ENCODE measurements at places on chromosomes 11 and 22.
A peak's percentile ranks its signal among the peaks of the same experiment; 100 is the strongest.

DNA sequence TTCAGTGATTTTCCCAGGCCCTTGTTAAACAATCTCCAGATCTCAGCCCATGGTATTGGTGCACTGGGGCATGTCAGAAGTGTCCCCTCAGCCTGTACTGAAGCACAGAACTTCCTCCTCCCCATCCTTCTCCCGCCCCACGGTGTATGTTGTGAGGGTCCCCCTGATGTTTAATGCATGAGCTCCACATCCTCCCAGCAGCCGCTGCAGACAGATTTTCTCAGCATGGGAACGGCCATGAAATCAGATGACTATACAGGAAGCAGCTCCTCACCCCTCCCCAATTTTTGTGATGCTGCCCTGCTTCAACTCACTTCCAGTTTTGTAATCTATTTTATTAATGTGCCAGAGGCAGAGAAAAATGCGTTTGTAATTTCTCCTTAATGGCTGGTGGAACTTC, 406.0 kb downstream of the MIAT start:
- DNase-seq: no peak

DNA sequence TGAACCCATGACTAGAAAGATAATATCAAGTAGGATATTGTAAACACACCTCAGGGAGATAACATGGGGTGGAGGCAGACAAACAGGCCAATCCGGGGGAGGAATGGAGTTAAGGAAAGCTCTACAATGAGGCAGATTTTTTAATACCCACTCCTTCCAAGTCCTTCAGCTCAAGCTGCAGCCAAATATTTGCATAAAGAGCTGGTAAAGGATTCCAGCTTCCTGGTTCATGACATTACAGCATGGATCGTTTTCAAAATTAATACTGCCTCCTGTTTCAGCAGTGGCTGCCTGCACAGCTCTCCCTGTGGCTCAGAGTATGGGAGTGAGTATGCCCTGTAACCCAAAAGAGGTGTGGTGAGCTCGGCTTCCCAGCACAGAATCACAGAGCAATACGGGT, 5.1 kb downstream of the POU2AF3 start:
- DNase-seq: no peak

DNA sequence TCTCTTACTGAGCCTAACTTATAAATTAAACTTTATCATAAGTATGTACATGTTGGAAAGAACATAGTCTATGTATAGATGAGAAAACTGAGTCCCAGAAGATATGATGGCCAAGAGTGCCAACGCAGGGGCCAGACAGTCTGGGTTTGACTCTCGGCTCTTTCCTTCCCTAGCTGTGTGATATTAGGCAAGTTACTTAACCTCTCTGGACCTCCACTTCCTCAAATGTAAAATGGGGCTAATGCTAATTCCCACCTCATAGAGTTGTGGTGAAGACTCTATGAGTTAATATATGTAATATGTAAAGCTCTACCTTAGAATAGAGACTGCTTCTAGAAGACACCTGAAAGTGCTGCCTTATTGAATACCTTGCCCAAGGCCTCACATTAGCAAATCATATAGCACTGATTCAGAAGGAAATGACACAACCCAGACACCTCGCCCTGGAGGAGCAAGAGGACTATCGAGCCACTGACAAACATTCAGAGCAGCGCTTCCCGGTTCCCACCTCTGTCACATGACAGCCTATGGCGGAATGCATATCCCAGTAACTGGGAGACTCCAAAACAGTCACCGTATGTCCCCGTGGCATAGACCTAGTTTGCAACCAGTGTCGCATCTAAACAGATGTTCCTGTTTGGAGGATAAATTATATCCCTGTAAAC, 11.3 kb upstream of the CCDC86 start:
- no peak for DNase-seq

- DNase-seq: no peak
These were observed 12.3 kb upstream of the ARL14EP start for GRCh38 chr11:30310623-30311022.

GRCh38 chr11:85620256-85620655, 6.9 kb downstream of the DLG2 start:
- no peak for DNase-seq

- DNase-seq: no peak
These were observed 2.2 kb downstream of the GTPBP1 start for GRCh38 chr22:38707984-38708383.

DNA sequence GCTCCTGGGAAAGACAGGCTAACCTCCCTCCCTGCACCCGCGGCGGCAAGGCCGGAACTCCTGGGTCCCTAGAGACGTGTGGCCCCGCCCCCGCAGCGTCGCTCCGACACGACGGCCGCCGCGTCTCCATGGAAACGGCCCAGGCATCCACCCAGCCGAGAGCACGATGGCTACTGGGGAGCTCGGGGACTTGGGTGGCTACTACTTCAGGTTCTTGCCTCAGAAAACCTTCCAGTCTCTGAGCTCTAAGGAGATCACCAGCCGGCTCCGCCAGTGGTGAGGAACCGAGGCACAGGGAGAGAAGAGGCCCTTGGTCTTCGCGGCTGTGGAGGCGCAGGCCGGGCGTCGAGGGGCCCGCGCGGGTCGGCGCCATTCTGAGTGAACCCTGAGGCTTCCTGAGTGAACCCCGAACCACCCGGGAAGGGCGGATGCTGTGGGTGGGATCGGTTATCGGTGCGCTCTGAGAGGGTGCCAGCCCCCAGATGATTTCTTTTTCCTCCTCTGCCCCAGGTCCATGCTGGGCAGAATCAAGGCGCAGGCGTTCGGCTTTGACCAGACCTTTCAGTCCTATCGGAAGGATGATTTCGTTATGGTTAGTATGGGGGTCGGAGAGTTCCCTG, at the start of gene CFAP300:
TSS of gene CFAP300 (plus strand) at position 133 of the 620 bp plus-strand sequence. CDS start at position 167, 34 bp downstream.
- peak; percentile 28 for DNase-seq

DNA sequence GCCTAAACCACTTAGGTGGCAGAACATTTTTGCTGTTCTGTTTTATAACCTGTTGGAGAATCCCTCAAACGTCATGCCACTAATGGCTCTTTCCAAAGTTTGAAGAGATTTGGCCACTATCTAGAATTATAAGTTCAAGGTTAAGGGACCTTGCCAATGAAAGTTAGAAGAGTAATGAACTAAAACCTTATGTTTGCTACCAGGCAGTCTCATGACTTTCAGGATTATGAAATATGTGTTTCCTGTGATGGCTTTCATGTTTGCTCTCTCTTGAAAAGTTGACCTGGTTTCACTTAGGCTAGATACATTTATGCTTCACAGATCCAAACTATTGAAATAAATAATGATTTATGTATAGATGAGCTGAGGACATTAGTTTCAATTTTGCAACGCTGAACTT, 340.0 kb downstream of the LRRC4C start:
- no peak for DNase-seq

GRCh38 chr11:46315783-46316563, 31.3 kb upstream of the DGKZ start:
- DNase-seq: no peak

DNA sequence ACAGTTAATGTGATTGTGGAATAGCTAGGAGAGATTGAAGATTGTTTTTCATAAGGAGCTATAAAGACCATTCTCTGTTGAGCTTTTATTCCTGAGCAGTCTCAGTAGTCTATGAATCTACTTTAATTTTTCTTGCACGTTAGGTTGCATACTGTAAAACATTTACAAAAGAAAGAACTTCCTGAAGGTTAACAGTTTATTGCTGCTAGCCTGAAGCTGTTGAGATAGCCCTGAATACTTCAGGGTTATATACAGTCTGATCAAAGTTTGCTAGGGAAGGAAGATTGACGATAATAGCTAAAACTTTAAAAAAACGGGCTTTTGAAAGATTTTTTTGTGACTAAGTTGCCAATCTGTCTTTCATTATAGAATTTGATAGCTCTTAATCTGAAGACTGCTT, 64.8 kb downstream of the PPP6R3 start:
- DNase-seq: no peak
